Stimulated activated CD4-positive, alpha-beta T cell treated with anti-CD3 and anti-CD28 coated beads, Interleukin-15, amount 100 ng/mL, for 1 hour (primary cell): ENCODE measurements at places on chromosomes 5 and 9.

- no peak for DNase-seq
Observed at GRCh38 chr5:148027505-148027904, 36.3 kb upstream of the SPINK5 start.

DNA sequence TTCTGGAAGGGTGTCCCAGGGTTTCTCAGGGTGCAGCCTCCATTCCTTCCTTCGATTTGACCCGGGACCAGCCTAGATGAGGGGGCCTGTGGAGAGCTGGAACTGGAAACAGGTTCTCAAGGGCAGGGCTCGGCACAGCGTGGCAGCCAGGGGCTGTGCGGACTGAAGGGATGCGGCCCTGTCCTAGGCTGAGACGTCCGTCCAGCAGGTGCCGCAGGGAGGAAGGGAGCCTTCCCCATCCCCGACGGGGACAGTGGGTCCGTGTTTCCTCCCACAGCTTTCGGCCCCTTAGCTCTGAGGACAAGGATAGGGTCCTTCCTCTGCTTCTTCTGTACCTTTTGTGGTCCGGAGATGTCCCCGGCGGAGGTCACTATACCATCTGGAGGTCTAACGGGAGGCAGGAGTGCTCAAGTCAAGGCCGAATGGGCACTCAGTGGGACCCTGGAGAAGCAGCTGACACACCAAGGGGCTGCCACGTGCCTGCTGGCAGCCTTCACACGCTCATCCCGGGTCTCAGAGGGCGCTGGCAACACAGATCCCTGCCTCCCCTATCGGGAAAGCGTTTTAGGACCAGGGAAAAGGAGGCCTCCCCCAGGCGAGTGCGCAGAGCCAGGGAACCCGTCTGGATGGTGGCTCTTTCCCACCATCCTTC is 49.9 kb downstream of the USP20 start:
- DNase-seq, result no peak

GRCh38 chr9:84567805-84568204 is 101.7 kb upstream of the NTRK2 start:
- no peak for DNase-seq

GRCh38 chr5:124263680-124264491 is 482.6 kb downstream of the ZNF608 start:
- DNase-seq, result no peak

GRCh38 chr5:5719292-5719691 is 296.8 kb downstream of the ICE1 start:
- no peak for DNase-seq
